ENCODE measurements at places on chromosomes 12 and 14.

- no peak for DNase-seq
These were observed 330.2 kb downstream of the DPF3 start for GRCh38 chr14:72563676-72564075.

DNA sequence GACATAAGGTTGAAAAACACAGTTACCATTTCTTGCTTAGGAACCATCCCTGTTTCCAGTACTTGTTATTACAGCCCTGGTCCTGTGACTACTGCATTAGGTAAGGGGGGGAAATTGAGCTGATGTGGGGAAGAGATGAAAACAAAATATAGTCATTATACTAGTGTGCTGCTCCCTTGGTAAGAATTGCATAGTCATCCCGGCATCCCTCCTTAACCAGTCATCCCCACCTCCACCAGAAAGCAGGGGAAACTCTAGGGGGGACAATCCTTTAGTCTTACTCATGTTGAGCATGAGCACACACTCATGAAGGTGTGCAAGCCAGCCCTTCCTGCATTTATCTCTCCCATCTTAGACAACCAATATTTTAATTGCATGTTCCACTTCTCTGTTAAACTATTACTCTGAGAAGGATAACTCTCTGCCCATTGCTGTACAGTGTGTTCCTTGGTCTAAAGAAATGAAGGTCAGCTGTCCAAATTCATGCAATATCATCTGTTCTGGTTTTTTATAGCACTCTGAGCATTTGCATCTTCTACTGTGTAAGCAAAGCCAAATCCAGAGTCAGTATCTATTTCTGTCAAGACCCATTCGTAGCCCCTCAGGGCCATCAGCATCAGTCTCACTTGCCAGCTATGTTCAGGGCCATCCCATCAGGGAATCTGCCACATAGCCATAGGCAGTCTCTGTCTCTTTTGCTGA is 46.8 kb downstream of the TMEM30B start:
- no peak for DNase-seq

- DNase-seq = no peak
These were observed 16.9 kb downstream of the PPP1R36 start for GRCh38 chr14:64566651-64567122.

DNA sequence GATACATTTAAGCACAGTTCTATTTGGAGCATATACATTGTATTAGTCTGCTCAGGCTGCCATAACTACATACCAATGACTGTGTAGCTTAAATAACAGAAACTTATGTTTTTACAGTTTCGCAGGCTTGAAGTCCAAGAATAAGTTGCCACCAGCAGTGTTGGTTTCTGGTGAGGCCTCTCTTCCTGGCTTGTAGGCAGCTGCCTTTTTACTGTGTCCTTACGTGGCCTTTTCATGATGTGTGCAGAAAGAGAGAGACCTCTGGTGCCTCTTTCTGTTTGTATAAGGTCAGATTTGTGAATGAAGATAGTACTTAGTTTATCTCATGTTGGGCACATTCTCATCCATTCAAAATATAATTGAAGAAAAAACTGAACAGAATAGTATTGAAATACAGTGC is 636.6 kb downstream of the FLRT2 start:
- DNase-seq = no peak

DNA sequence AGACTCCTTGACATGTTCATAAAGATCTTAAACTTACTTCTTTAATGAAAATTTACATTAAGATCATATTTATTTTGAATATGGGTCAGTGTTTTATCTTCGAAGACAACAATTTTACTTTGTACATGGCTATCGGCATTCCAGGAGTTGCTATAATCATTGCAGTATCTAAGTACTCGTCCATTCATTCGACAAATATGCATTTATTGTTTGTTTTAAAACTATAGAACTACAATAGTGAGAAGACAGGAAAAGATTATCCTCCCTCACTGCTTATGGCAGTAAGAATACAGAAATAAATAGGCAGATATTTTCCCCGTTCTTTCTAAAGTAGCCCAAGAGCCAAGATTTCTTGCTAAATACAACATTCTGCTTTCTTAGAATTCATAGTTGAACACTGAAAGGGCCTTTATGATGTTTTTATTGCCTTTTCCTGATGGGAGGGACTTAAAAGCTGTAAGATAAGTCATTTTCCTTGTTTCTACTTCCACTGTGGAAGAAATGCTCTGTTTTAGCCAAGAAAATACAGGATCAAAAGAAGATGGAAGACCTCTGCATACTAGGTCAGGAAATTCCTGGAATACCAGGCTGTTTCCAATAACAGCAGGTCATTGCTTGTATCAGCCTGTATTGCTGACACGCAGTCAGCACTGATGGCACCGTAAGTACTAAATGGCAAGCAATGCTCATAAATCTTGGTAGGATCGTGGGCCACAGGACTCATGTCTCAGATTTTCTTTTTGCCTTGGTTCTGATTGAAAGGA is 521.0 kb upstream of the ATP2B1 start:
- DNase-seq = no peak

DNA sequence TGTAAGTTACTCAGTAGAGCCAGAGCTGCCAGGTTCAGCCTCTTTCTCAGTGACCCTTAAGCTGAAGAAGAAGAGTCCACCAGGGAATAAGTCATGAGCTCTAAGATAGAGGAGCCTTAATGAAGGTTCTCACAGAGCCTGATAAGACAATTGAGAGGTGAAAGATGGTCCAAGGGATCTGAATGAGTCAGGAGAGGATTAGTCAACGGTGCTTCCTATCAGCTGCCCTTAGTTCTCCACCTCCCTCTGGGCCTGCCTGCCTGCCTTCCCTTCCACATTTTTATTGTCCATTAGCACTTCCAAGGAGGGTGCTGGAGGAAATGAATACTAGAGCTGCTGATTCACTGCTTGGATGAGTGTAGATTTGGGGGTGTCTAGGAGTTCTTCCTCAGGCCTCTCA is 161.7 kb upstream of the RMST start:
- DNase-seq = no peak

- DNase-seq = no peak
These were observed 206.5 kb upstream of the EEA1 start for GRCh38 chr12:93135286-93136239.

- DNase-seq = no peak
These were observed 309.4 kb downstream of the APAF1 start for GRCh38 chr12:98954506-98954905.
